Inflammatory macrophage treated with lipopolysaccharide for 1 hour (primary cell): ENCODE measurements at places on chromosomes 1 and 21.

- no peak for DNase-seq
These were observed 280.4 kb downstream of the BRINP2 start for GRCh38 chr1:177451191-177451590.

- no peak for DNase-seq
These were observed 452 bp downstream of the LEFTY2 start for GRCh38 chr1:225940385-225941151.

- no peak for DNase-seq
These were observed 229.8 kb downstream of the CAMTA1 start for GRCh38 chr1:7015022-7015421.

GRCh38 chr21:30408782-30409494 is 13.1 kb downstream of the KRTAP13-1 start:
- peak; percentile 4 for DNase-seq

DNA sequence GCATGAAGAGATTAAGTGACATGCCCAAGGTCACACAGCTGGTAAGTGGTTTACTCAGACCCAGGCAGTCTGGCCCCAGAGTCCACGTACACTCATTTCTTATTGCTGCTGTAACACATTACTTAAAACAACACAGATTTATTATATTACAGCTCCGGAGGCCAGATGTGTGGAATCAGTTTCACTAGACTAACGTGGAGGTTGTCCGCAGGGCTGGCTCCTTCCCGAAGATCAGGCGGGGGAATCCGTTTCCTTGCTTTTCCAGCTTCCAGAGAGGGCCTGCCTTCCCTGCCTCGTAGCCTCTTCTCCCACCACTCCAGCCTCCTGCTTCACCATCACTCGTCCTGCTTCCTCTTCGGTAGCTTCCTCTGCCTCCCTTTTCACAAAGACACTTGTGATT is 81.2 kb downstream of the KCNN3 start:
- DNase-seq, result no peak

GRCh38 chr1:109477821-109478220 is 5.9 kb upstream of the ATXN7L2 start:
- no peak for DNase-seq

DNA sequence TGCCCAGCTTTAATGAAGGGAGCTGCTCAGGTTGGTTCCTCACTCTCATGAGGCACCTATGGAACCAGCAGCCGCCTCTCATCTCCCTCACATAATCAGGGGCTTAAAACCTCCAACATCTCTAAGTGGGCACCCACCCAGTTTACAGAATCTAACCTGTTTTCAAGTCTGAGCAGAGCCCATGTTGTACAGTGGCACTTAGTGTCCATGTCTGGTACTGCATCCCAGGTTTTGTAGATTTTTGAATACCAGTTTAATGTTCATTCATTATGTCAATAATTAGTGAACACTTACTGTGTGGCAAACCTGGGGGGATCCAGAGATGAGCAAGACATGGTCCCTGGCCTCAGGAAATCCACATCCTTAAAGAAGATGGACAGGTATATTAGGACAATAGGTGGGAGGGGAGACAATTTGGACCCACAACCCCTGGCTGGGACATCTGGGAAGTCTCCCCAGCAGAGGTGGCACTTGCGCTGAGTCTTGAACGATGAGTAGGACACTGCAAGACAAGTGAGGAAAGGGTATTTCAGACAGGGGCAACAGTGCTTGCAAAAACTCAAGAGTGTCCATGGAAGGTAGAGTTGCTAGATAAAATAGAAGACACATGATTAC is 83.3 kb downstream of the LACTBL1 start:
- peak; percentile 42 for DNase-seq

GRCh38 chr1:181791721-181792120 is 269.8 kb downstream of the ZNF648 start:
- no peak for DNase-seq

DNA sequence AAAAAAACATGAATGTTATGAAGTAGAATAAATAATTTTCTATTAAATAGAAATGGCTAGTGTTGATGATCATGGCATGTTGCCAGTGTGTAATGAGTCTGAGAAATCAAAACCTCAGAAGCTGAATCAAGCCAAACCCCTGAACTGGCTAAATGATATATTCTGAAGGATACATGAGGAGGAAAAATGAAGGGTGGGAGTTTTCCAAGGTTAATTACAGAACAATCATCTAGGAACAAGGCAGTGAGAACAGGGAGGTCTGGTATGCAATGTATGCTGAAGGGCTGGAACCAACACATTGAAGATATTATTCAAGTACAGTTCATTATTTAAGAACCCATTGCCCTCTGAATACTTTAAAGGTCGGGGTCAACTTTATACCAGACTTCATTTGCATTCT is 309.1 kb upstream of the NRIP1 start:
- no peak for DNase-seq

- peak; percentile 79 for DNase-seq
These were observed 20.7 kb upstream of the CLIC4 start for GRCh38 chr1:24724345-24725208.

DNA sequence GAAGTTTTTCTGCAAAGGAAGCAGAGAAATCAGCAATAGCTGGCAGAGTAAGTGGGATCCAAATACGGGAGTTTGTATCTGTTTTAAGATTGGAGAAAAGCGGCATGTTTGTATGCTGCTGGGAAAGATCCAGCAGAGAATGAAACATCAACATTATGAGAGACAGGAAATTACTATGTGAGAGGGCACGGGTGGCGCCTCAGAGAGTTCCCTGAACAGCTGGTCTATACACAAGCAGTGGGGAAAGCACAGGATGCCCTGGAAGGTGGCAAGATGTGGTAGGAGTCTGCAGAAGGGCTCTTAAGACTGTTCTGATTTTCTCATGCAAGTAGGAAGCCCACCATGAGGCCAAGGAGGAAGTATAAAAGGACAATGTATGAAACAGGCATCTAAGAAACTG is 130.4 kb downstream of the RERE start:
- DNase-seq, result peak; percentile 35

DNA sequence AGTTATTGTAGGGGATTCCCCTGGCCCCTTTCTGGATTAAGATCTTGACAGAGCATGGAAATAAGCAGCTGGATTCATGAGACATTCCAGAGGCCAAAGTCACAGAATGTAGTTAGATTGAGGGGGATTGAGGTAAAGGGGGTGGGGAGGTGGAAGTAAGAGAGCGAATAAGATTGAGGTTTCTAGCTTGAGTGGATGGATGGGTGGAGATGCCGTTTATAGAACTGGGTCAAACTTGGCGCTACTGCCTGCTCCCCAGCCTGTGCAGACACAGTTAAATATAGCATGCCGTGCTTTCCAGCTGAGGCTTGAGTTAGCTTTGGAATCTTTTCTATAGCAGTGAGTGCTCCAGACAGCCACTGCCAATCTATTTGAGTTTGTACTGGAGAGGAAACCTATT is 85.7 kb downstream of the DYRK1A start:
- no peak for DNase-seq

GRCh38 chr1:246151796-246152434 is 355.2 kb downstream of the SMYD3 start:
- DNase-seq, result no peak

GRCh38 chr1:240341365-240342250 is 249.9 kb downstream of the FMN2 start:
- no peak for DNase-seq

DNA sequence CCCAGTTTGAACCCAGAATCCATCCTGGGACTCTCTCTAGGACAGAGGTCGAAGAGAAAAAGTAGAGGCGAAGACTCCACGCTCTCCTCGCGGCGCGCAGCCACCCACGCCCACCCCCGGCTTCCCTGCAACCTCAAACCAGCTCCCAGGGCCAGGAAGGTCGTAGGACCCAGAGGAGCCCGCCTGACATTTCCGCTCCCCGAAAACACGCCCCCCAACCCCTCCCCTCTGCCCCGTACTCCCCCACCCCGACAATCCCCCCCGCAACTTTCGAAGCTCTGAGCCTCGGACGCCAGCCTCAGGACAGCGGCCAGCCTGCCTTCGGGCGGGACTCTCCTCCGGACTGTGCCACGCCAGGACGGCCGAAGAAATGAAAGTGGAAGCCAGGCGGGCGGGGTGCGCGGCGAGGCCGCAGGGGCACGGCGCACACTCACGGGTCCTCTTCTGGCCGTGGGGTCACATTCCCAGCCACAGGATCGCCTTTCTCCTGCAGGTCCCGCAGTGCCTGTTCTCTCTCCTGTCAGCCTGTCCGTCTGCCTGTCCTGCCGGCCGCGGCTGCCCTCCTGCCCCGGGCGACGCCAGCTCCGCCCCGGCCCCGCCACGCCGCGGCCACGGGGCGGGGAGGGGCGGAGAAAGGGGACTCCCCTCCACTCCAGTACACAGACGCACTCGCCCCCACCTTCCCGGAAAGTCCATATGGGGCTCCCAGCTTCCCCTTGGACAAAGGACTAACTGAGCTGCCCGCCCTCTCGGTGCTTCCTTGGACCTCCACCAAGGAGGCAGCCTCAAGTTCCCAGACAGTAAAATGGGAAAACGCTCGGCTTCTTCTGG is at the start of gene MOB3C:
Gene MOB3C, minus strand, starts transcription at position 535 of the 831 bp plus-strand sequence. CDS start 3,490 bp downstream, outside the sequence.
- peak; percentile 87 for DNase-seq

DNA sequence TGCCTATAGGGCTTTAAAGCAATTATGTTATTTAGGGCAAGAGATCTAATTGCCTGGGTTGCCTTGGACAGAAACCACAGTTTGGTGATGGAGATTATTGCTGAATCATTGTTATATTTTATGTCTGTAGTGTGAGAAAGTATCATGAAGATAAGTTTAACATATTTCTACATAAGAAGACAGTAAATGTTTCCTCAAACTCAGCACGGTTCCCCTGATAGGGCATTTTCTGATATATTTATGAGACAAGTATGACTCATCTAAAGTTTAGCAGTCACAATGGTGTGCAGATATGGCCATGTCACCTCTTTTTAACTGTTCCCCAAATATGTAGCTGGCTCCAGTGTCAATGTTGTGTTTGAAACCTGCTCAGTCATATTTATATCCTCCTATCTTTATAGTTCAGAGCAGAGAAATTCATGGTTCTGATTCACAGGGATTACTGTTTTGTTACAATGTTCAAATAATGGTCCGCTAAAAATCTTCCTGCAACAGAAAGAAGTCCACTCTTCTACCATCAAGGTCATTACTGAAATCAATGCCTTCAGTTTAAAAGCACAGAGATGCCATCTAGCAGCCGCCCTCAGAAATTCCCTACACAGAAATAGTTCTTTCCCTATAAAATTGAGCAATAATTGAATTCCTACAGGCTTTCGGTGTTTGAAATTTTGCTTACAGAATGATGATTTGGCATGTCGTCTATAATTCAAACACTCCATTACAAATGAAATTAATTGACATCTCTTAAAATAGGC is 3.7 kb downstream of the OLFM3 start:
- no peak for DNase-seq

- DNase-seq, result no peak
These were observed 359.1 kb downstream of the S1PR1 start for GRCh38 chr1:101595881-101596374.

DNA sequence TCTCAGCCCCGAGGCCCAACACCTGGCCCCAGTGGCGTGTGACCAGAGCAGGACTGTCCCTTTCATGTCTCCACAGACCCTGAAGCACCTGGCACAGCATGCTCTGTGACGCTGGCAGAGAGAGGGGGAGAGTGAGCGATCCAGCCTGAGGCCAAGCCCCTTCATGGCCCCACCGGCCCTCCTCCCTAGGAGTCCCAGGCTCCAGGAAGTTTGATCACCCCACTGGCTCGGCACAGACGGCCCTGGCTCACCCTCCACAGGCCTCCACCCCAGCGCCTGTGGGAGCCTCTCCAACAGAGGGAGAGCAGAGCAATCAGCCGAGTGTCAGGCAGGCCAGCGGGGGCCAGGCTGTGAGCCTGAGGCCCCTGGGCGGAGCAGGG is 11.0 kb downstream of the SH3BGRL3 start:
- DNase-seq, result no peak

DNA sequence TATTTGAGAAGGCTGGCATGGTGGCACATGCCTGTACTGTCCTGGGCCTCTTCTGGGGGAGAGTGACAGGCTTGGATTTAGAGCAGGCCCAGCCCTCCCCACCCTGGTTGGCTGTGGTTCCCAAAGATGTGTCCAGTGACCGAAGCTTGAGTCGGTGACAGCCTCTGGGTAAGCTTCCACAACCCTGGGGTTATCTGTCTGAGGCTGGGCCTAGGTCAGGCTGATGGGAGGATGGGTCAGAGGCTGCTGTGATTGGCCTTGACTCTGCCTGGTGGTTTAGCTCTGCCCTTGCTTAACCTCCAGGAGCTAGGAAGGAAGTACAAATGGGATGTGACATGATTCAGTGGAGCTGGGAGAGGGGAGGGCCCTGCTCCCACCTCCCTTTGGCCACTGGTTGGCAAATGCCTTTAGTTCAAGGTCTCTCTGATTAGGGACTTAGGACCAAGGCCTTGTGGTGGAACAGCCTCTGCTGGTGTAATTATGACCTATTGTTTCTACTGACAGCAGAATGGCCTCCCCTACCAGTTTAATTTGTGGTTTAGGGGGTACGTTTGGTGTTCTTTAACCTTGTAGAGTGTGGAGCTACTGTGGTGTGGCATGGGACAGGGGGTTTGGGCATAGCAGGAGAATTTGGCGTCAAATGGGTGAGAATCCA is 16.6 kb downstream of the NUDC start:
- DNase-seq, result peak; percentile 13

DNA sequence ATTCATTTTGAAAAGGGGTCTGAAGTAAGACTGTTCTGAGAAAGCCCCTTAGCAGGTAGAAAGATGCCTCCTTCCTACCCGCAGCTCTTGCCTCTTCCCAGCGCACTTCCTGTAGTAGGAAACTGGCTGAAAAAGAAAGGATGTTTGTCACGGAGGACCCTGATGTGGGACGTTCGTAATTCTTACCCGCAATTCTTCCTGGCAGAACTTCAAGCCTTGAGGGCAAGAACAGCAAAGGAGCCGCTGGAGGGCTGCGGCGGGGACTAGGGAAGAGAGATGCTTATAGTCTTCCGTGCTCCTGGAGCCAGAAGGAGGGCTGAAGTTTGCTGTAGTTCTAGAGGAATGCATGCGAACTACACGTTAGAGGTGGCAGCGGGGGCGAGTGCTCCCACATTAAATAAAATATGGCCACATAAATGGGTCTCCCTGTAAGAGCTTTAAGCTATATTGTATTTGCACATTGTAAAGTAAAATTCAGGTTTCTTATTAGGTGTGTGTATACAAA is 6.3 kb downstream of the C1orf53 start:
- no peak for DNase-seq

DNA sequence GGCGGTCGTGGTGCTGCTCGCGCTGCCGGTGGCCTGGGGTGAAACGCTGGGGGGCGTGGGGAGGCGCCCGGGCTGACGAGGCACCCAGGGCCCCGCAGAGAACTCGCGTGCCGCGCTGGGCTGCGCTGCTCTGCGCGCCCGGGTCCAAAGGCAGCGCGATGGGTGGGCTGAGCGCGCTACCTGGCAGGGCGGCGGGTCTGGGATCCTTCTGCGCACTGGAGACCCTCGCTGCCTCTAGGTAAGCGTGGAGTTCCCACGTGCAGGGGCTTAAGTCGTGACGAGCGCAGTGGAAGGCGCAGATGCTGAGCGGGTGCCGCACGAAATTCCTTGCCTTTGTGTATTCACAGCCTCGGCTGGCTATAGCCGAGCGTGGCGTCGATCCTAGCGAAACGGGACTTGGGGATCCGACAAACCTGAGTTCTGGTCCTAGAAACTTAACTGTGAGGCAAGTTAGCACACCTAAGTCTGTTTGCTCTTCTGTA is 24.6 kb downstream of the CR1L start:
- DNase-seq, result no peak

- DNase-seq, result no peak
These were observed 25.5 kb upstream of the ZNF281 start for GRCh38 chr1:200435200-200435780.

- no peak for DNase-seq
These were observed 610.2 kb upstream of the CHRM3 start for GRCh38 chr1:238776126-238776525.

GRCh38 chr1:169144941-169145626 is 38.6 kb downstream of the ATP1B1 start:
- DNase-seq, result no peak
